ENCODE measurements at places on chromosomes 4 and X.

GRCh38 chr4:145487631-145488030, 6.0 kb downstream of the SMAD1 start:
- no peak for DNase-seq

DNA sequence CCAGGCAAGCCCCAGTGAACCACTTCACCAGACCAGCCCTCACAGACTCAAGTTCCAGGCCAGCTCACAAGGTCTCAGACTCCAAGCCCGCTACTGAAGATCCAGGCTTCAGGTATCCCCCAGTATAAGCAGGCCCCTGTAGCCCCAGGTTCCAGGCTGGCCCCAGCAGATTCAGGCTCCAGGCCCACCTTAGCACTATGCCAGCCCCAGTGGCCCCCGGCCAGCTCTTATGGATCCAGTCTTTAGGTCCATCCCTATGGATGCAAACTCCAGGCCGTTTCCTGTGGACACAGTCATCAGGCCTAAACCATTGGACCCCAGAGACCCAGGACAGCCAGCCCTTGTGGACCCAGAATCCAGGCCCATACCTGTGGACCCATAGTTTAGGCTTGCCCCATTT, 277.8 kb upstream of the MAGEB18 start:
- DNase-seq = no peak

DNA sequence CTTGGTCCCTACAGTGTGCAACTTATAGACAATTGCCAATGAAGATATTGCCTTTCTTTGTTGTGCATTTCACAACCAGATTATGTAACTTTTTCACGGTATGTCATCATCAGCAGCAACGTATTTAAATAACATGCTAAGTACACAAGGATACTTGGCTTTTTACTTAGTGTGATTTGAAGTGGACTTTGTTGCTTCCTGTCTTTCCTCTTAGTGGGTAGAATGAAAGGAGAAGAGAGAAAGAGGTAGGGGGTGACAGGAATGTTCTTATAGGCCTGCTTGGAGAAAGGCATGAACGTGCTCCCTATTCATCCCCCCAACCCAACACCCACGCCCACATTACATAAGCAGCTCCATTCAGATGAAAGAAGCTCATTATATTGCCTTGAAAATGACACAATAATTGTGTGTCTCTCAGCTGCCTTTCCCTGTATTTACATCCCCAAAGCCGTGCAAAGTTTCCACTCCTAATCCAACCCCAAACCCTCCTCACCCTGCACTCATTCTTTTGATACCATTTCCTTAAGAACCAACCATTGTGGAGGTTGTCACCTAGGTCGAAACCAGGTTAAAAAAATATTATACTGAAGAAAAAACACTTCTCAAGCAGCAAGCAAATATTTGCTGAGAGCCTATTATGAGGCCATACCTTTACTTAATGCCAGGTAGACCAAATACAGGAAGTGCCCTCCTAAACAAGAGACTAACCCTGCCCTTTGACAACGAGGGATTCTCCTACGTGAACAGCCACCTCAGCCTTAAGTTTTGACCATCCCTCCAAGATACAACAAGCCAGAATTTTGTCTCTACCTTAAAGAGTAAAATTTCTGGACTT, 25.2 kb upstream of the GK start:
- DNase-seq = no peak

DNA sequence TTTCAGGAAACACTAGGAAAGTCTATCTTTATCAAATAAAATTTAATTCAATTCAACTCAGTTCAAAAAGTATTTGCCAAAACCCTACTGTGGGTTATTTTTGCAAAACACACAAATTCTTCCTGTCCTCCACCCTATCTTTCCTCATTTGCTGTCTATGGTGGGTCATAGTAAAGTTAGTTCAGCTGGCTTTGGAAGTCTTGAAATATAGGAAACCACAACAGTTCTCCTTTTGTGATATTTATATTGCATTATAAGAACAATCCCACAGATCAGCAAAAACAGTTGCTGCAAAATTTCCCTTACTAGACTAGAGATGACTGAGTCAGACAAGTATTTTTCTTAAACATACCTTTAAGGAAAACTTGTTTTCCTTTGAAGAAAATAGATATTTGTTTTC, 22.2 kb downstream of the CYBB start:
- no peak for DNase-seq

DNA sequence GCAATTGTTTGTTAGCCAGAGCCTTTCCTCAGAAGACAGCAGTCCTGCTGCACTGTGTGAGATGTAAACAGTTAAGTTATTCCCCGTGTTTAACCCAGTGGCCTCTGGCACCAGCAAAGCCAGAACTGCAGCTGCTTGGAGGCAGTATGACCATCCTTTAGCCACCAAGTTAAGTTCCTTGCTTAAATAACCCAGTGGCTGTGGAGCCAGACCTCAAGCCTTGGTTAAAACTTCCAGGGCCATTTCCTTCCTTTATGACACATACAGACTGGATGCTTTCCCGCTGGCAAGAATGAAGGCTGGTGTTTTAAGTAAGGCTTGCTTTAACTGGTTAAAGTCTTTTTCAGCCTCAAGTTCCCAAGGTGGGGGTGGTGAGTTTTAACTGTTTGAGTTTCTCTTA, 379.8 kb downstream of the DCAF12L2 start:
- DNase-seq = no peak

GRCh38 chrX:149715468-149715867, 3.6 kb downstream of the MAGEA11 start:
- DNase-seq = no peak

- DNase-seq = no peak
Measured at GRCh38 chr4:10333942-10334341, 123.3 kb downstream of the ZNF518B start.

- DNase-seq = no peak
Measured at GRCh38 chrX:76228499-76228898, 55.6 kb downstream of the PBDC1 start.

DNA sequence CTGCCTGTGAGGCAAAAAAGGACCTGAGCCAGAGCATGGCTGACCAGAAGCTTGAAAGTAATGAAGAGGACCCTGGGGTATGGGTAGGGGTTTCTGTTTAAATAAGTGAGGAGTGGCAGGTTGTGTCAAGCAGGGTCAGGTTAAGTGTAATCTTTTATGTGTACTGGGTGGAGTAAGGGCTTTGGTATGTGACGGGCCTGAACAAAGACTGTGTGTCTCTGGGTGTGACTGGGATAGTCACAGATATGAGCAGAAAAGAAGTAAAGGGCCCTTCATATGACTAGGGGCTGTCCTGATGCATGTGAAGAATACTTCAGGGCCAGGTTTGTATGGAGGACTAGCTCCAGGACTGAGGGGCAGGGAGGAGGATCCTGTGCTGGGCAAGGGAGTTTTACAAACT, 82.4 kb downstream of the ITIH6 start:
- DNase-seq = no peak

GRCh38 chr4:8910822-8911315, 39.2 kb upstream of the HMX1 start:
- no peak for DNase-seq

GRCh38 chr4:118969359-118969758, 80.7 kb downstream of the SYNPO2 start:
- DNase-seq = no peak

GRCh38 chr4:112318239-112319142, 21.3 kb downstream of the ALPK1 start:
- no peak for DNase-seq

DNA sequence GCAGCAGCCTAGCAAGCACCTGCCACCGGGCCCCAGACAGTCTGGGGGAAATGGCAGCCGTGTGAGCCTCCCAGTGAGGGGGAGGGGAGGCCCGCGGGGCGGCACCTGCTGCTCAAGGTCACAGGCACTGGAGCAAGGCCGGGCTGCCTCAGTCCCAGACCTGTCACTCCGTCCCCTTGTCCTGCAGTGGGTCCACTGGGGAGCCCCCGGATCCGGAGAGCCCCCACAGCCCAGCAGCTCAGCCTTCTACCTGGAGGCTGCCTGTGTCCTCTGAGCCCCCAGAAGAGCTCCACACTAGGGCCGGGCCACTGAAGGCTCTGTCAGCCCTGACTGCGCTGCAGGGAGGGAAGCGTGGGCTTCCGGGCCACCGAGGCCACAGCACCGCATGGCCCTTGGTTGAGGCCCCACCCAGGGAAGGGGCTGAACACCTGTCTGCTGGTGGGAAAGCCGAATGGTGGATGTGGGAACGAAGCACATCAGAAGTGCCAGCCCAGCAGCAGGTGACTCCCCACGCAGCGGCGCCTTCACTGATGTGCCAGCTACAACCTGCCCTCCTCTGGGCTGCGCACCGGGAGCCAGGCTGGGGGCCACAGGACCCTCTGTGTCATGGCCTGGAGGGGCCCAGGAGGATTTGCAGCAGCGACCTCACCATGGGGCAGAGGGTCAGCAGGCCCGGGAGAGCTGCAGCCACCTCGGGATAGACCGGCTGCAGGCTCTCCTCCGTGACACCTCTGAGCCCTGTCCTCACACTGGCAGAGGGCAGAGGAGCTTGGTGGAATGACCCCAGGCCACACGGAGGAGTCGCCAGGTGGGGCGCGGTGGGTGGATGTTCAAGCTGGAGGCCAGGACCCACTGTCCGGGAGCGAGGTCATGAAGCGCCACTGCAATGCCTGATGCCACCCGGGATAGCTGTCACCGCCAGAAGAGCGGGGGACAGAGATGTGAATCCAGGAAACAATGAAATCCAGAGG, 35.0 kb upstream of the MXD4 start:
- DNase-seq = no peak

DNA sequence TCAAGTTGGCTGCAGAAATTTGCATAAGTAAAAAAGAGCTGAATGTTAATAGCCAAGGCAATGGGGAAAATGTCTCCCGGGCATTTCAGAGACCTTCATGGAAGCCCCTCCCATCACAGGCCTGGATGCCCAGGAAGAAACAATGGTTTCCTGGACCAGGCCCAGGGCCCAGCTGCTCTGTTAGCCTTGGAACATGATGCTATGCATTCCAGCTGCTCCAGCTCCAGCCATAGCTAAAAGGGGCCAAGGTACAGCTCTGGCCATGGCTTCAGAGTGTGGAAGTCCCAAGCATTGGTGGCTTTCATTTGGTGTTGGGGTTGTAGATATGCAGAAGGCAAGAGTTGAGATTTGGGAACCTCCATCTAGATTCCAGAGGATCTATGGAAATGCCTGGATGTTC, 508.3 kb downstream of the SPRY1 start:
- DNase-seq = no peak

DNA sequence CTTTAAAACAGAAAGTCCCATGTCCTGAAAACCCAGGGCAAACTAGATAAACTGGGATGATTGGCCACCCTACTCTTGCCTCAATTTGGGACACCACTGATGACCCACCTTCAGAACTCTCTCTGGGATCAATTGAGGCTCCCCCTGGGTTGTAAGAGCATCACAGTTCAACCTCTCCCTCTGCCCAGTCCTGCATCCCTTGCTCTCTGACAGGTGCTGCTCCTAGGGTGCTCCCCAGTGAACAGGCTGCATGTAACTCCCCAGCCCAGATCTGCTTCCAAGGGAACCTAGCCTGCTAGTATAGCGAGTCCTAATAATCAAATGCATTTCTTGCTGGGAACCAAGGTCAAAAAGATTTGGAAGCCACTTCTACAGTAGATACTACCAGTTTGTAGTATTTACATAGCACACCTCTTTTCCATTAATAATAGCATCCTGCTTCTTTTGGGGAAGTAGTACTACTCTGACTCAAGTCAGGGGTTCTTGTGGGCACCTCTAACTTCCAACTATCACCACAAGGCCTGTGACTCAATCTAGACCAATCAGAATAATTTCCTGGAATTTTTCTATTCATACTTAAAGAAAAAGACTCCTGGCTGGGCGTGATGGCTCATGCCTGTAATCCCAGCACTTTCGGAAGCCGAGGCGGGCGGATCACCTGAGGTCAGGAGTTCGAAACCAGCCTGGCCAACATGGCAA, 42.1 kb upstream of the SPINK2 start:
- no peak for DNase-seq

- DNase-seq = no peak
Measured at GRCh38 chrX:119008110-119008744, 33.8 kb downstream of the LONRF3 start.

DNA sequence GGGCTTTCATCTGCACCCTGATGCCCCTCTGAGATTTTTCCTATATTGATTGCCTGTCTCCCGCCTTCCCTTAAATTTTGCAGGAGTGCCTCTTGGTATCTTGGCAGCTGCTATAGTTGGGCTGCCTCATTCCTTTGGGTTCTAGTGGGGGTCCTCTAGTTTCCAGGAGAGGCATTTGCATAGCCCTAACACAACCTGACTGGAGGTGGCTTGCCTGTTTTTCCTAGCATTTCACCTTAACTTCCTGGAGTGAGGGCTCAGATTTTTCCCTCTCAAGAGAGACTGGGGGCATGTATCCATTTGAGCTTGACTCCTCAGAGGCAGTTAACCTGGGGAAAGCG, 46.0 kb downstream of the UGT2A3 start:
- DNase-seq = no peak

GRCh38 chrX:32443841-32444240, 767.5 kb downstream of the DMD start:
- DNase-seq = no peak

GRCh38 chr4:169013396-169013795, 3.3 kb upstream of the CBR4 start:
- no peak for DNase-seq

DNA sequence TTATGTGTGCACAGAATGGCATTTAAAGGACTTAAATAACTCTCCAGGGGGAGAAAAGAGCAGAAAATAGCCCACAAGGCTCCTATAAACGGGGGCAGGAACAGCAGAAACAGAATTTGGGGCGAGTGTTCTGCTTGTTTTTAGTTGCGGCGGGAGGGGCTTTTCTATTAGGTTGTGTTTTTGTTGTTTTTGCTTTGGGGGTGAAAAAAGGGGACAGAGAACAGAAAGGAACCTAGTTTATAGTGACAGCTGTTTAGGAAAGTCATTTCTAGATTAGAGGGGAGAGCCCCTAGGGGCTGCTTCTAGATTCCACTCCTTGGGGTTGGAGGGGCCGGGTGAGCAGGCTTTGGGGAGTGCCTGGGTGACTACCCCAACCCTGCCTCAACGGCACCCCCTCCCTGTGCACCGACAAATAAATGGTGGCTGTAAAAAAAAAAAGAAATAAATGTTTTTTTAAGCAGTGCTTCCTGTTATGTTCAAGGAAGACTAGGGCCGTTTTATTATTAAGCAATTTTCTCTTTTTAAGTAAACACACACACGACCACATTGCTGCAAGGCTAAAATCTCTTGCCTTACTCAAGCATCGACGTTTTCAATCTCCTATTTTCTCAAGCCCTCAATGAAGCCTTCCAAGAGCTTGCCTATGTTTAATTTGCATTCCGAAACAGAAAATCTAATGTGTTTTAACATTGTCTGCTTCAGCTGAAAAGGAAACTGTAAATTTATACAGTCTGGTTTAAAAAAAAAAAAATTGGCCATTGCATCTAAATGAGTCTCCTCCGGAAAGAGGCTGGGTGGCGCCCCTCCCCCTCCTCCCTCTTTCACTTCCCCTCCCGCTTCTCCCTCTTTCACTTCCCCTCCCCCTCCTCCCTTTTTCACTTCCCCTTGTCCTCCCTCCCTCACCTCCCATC, 123.3 kb upstream of the TBL1X start:
- DNase-seq = no peak

DNA sequence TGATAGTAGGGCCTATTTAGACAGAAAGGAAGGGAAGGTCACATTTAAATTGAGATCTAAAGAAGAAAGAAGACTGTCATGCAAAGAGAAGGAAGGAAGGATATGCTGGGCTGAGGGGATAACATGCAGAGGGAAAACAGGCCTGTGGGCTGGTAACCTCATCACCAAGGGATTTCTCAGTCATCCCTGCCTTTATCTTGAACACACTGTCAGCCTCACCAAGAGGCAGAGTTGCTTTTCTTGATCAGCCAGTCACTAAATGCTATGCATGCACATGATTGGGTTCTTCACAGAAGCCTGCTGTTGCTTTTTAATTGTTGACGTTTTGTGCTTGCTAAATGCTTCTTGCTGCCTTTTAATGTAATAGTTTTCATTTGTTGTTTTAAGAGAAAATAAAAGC, 113.0 kb downstream of the ARHGAP24 start:
- DNase-seq = no peak
